ENCODE measurements at places on chromosomes 12 and 14. TPM values are rescaled to one million over a fixed set of nuclear protein-coding genes. Genes with fewer than 3 reads are reported as not detected.

Gene BMAL2
- polyA plus RNA-seq = 20.4 TPM

Gene PLXNC1
- 0.03 TPM for polyA plus RNA-seq

Gene ATXN7L3B
- 7.7 TPM for polyA plus RNA-seq

Gene PLEKHG7
- polyA plus RNA-seq = not detected

Gene TOGARAM1
- polyA plus RNA-seq = 1.7 TPM

Gene CTSG
- polyA plus RNA-seq = not detected

Gene KCNK13
- not detected for polyA plus RNA-seq

Gene FAM186B
- 0.24 TPM for polyA plus RNA-seq

Gene M6PR
- 78.9 TPM for polyA plus RNA-seq

Gene ASPG
- polyA plus RNA-seq = 0.08 TPM

Gene PUS7L
- polyA plus RNA-seq = 1.8 TPM

Gene TAS2R9
- polyA plus RNA-seq = not detected
